ENCODE measurements at places on chromosomes 2 and 18. TPM values are rescaled to one million over a fixed set of nuclear protein-coding genes. Genes with fewer than 3 reads are reported as not detected.

The PGAP1 gene
- total RNA-seq, result 21.3 TPM

The DSG4 gene
- not detected for total RNA-seq

The HOXD10 gene
- not detected for total RNA-seq

DNA sequence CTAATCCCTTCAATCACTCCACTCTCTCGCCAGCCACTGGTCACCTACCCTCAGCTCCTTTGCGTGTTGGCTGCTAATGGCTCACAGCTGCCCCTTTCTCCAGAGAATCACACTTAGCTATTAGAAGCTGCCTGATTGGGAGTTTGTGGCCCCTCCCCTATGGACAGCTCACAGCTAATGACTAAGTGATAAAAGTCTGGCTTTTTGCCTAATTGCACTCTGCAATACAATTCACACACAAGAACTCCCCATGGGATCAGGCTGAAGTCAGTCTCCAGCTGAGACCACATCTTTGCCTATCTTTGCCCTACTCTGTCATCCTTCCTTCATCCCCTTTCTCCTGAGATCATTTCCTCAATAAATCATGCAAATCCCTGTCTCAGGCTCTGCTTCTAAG lies 701.9 kb upstream of the RAB6C start:
- H3K4me3 ChIP-seq, result no peak overlapping the region
- no peak overlapping the region for H3K27ac ChIP-seq
- no peaks in the 10 kb centered on the region for H3K27me3 ChIP-seq
- H3K4me1 ChIP-seq, result no peaks in the 10 kb centered on the region
- DNase-seq, result no peak
- H3K36me3 ChIP-seq, result no peaks in the 10 kb centered on the region

GRCh38 chr2:195105581-195105980 lies 551.4 kb upstream of the SLC39A10 start:
- no peak overlapping the region for H3K4me3 ChIP-seq
- no peak overlapping the region for H3K27ac ChIP-seq
- H3K27me3 ChIP-seq, result no peaks in the 10 kb centered on the region
- DNase-seq, result no peak
- no peaks in the 10 kb centered on the region for H3K36me3 ChIP-seq

DNA sequence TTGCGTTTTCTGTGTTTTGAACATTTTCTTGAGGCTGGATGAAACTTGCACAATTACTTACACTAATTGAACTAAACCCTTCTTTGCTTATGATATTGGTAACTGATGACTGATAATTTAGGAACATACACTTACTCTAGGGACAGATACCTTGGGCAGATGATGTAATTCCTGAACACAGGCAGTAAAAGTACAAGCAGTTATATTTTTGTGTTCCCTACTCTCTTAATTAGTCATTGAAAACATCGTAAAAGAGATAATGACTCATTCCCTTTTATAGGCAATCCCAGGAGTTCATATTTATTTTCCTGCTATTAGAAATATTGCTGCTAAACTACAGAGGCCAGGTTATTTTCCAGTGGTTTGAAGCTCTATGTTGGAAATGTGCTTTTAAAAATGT lies 46.4 kb downstream of the CCDC85A start:
- DNase-seq, result no peak
- H3K4me1 ChIP-seq, result peaks cover 7% of the 10 kb centered on the region
- no peaks in the 10 kb centered on the region for H3K27me3 ChIP-seq
- peaks cover 2% of the 10 kb centered on the region for H3K36me3 ChIP-seq
- H3K4me3 ChIP-seq, result no peak overlapping the region

DNA sequence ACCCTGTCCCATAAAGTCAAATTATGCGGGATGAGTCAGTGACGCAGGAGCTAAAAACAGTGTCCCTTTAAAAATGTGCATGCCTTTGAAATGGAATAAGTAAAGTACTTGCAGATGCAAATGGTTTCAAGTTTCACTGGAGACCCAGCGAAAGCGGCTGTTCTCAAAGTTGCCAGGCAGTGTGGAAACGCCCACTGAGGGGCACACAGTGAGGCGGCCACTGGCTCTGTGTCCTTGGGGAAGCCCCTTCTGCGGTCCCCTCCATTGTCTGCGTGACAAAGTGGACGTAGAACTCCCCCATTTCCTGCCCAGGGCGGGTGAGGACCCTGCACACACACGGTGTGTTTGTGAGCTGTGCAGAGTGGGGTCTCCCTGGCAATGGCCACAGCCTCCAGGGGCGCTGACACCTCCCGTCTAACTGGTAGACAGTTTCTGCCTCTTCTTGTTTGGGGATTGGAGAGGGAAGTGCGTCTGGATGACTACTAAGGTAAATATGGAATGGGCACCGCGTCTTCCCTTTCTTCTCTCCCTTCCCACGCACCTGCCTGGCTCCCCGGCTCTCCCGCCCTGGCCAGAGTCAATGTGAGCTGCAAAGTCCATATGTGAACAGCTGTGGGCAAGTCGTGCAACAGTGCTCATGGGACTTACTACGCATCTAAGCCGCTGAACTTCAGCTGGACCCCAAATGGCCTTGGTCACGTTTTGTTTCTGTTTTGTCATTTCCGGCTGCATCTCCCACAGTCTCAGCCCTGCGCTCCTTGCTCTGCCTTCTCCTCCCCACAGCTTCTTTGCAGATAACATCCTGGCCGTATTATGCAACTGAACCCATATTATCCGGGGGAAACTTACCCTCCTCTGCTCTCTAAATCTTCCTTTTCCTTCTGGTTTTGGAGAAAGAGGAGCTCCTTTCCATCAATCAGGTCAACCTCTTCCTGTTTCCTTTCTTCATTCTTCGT lies 33.7 kb upstream of the ZNF516 start:
- no peaks in the 10 kb centered on the region for H3K36me3 ChIP-seq
- no peak for DNase-seq
- no peak overlapping the region for H3K4me3 ChIP-seq
- peaks cover 22% of the 10 kb centered on the region for H3K27me3 ChIP-seq

GRCh38 chr2:29401994-29402393 lies 286.8 kb downstream of the CLIP4 start:
- no peak overlapping the region for H3K4me3 ChIP-seq
- H3K4me1 ChIP-seq, result peaks cover 2% of the 10 kb centered on the region
- no peak for DNase-seq
- H3K36me3 ChIP-seq, result no peaks in the 10 kb centered on the region

DNA sequence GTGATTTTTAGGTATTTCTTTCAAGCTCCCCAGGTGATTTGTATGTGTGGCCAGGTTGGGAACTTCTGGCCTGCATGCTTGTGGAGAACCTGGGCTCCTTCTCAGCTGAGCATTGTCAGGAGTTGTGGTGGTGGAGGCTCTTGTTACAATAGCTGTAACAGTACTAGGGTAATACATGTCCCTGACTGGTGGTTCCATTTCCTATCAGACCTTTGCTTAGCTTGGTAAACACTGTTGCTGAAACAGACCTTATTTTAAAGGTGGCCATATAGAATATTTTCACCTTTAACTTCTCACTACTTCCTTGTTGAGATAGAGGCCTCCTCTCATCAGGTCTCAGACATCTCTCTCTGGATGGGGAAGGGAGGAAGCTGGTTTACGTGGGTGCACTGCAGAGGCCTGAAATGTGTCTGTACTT lies 79.2 kb downstream of the SETBP1 start:
- no peak overlapping the region for H3K27ac ChIP-seq
- no peaks in the 10 kb centered on the region for H3K27me3 ChIP-seq
- no peak overlapping the region for H3K4me3 ChIP-seq
- peaks cover 40% of the 10 kb centered on the region for H3K36me3 ChIP-seq
- peaks cover 25% of the 10 kb centered on the region for H3K4me1 ChIP-seq

GRCh38 chr2:147569426-147569825 lies 275.4 kb upstream of the ACVR2A start:
- no peak overlapping the region for H3K4me3 ChIP-seq
- no peaks in the 10 kb centered on the region for H3K36me3 ChIP-seq
- no peak overlapping the region for H3K27ac ChIP-seq
- no peaks in the 10 kb centered on the region for H3K27me3 ChIP-seq
- DNase-seq, result no peak
- no peaks in the 10 kb centered on the region for H3K4me1 ChIP-seq
